Adipose tissue (tissue), 3 donors: ENCODE measurements at places on chromosomes 12 and 14. TPM values are rescaled to one million over a fixed set of nuclear protein-coding genes. Genes with fewer than 3 reads are reported as not detected.

FSCB gene
- not detected for polyA plus RNA-seq

DNAJC22 gene
- polyA plus RNA-seq = 0.62 TPM

TNS2 gene
- polyA plus RNA-seq = 562 TPM

CRIP2 gene
- polyA plus RNA-seq = 210 TPM

MLEC gene
- polyA plus RNA-seq = 44.0 TPM

FITM1 gene
- 0.61 TPM for polyA plus RNA-seq
